Brain (organoid and tissue), 16 donors: ENCODE measurements at places on chromosomes 13 and 19. TPM values are rescaled to one million over a fixed set of nuclear protein-coding genes. Genes with fewer than 3 reads are reported as not detected.

DNA sequence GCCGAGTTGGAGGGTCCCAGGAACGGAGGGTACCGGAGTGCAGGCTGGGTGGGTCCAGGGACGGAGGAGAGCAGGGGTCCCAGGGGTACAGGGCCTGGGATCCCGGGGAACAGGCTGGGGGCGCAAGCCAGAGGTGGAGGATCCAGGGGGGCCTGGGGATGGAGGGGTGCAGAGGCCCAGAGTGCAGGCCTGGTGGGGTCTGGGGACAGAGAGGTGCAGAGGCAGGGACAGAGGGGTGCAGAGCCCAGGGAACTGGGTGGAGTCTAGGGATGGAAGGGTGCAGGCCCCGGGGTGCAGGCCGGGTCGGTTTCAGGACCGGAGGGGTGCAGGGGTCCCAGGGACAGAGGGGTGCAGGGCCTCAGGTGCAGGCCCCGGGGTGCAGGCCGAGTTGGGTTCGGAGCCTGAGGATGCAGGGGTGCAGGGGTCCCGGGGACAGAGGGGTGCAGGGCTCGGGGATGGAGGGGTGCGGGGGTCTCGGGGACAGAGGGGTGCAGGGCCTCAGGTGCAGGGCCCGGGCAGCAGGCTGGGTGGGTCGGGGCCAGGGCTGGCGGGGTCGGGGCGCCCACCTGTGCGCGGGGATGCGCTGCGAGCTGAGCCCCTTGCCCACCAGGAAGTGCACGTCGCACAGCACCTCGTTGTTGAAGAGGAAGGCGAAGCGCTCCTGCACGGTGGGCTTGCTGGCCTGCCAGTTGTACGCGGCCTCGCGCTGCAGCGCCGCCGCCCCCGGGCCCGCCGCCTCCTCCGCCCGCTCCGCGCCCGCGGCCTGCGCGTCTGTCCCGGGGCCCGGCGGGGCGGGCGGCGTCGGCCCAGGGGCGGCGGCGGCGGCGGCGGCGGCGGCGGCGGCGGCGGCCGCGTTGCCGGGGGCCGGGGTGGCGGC lies 545 bp downstream of the BTBD2 start:
- DNase-seq: peak; percentile 53

GRCh38 chr13:113413898-113414282 lies 39.4 kb downstream of the ADPRHL1 start:
- no peak for DNase-seq

Gene RTBDN
- 20.0 TPM for polyA plus RNA-seq

Gene ZNF235
- polyA plus RNA-seq: 5.3 TPM

Gene SIGLEC8
- 2.0 TPM for polyA plus RNA-seq

Gene CACNG7
- polyA plus RNA-seq: 27.2 TPM
